ENCODE measurements at places on chromosomes 11 and 22. TPM values are rescaled to one million over a fixed set of nuclear protein-coding genes. Genes with fewer than 3 reads are reported as not detected.

SERGEF gene
- total RNA-seq: 20.0 TPM

GRIA4 gene
- total RNA-seq: not detected

LMO1 gene
- total RNA-seq: not detected

ENTHD1 gene
- not detected for total RNA-seq

ACR gene
- total RNA-seq: 0.20 TPM
